ENCODE measurements at places on chromosomes 4 and X.

- DNase-seq, result no peak
These were observed at the start of gene GRIA3 for GRCh38 chrX:123184219-123184865. Gene GRIA3, plus strand, starts transcription at chrX:123184278. Its CDS starts 258 bp downstream, at chrX:123184536.

- no peak for DNase-seq
These were observed 164.3 kb downstream of the RAPGEF2 start for GRCh38 chr4:159266981-159267868.

DNA sequence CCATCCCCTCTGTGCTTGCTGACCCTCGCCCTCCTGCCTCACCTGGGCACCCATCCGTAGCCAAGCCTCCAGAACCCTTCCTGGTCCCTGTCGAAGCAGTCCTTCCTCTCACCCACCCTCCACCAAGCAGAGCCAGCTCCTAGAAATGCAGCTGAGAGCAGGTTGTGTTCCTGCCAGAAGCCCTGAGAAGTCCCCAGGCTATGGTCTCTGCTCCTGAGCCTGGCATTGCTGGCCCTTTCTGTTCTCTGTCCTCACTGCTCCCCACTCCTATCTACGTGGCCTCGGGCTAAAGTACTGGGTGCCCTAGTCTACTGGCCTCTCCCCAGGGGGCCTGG, 2.1 kb upstream of the CPZ start:
- DNase-seq, result no peak

DNA sequence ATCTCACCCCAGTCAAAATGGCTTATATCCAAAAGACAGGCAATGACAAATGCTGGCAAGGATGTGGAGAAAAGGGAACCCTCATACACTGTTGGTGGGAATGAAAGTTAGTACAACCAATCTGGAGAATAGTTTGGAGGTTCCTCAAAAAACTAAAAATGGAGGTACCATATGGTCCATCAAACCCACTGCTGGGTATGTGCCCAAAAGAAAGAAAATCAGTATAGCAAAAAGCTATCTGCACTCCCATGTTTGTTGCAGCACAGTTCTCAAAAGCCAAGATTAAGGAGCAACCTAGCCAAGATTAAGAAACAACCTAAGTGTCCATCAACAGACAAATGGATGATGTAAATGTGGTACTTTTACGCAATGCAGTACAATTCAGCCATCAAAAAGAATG, 70.7 kb downstream of the DCAF12L1 start:
- DNase-seq, result no peak
